ENCODE measurements at places on chromosomes 3 and 15.
A peak's percentile ranks its signal among the peaks of the same experiment; 100 is the strongest.

- DNase-seq = no peak
Measured at GRCh38 chr3:108064293-108064887, 26.4 kb downstream of the CD47 start.

DNA sequence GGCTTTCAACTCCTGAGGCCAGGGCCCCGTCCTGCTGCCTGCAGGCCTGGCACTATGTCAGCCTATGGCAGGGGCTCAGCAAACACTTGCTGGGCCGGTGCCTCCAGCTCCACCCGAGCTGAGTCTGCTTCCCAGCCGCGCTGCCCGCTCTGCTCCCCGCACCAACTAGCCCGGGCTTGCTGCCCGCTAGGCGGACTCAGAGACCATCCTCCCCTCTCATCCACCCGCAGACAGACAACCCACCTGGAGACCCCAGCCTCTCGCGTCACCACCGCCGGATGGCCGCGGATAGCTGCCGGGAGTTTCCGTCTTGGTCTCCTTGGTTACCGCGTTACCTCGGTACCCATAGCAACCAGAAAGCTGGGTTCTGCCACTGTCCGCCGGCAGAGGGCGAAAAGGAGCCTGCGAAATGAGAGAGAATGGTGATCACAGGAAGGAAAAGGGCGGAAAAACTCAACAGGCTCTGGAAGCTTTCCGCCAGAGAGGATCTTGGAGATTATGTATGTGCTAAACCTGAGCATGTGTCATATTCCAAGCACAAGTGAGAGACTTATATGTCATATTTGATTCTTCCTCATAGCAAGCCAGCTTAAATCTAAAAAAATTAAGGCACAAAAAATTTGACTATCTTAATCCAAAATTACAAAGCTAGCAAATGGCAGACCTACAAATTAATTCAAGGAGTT lies at the start of gene ZBBX:
Gene ZBBX (minus strand): TSS at position 294 of the 686 bp plus-strand sequence. CDS start 7,396 bp downstream, outside the sequence.
- DNase-seq = peak; percentile 68

DNA sequence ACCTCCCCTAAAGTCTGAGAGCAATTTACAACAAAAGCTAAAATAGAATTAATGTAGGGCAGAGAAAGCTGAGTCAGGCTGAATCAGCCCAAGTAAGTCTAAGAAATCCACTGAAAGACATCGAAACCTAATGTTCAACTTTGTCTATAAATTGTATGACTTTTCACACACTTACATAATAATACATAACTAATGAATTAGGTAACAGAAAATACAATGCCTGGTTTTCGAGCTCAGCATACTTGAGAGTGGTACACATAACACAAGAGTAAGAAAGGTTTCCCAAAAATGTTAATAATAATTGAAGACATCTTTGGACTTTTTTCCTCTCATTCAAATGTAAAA lies 55.3 kb upstream of the VGLL4 start:
- DNase-seq = peak; percentile 91

- peak; percentile 97 for DNase-seq
Measured at GRCh38 chr15:99123713-99124451, 19.0 kb downstream of the SYNM start.

- no peak for DNase-seq
Measured at GRCh38 chr15:77537006-77537405, 95.7 kb downstream of the LINGO1 start.

- DNase-seq = no peak
Measured at GRCh38 chr3:195224156-195224979, 46.6 kb downstream of the XXYLT1 start.

- DNase-seq = no peak
Measured at GRCh38 chr3:66484106-66484844, 16.5 kb downstream of the LRIG1 start.

DNA sequence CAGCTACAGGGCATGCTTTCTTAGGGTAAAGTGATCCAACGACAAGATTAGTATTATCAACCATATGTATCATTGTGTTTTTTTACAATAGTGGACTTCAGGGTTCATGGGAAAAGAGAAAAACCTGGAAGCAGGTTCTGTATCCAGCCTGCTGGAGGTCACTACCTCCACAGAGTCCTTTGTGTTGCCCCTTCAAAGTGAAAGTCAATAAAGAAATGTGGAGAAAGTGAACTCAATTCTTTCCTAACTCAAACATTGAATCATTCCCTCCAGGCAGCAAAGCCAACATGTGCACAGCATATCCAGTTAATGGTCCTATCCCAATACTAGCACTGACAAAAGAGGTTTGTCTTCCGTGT lies 45.4 kb downstream of the FGF7 start:
- peak; percentile 40 for DNase-seq

DNA sequence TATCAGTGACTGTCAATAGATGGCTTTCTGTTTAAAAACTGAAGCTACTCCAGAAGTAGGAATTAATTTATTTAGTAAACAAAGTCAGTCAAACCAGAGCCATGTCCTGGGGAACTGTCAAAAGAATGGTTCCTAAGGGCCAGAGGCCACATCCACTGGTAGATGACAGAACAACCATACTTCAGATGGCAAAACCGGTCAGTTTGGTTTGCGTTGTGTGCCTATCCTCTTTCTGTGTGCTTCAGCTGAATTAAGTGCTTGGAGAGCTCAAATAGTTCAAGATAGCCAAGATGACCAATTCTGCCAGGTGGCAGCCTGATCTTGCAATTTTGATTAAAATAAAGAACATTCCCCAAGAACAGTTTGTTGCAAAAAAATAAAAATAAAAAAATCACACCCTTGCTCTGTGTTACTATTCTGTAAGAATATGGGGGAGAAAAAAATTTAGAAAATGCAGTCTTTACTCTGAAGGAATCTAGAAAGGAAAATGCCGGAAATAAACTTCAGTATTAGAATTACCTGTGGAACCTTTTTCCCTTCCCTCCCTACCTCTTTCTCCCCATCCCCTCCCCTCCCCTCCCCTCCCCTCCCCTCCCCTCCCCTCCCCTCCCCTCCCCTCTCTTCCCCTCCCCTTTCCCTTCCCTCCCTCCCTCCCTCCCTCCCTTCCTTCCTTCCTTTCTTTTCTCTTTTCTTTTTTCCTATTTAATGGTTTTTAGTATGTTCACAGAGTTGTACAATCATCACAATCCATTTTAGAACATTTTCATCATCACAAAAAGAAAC lies 2.5 kb downstream of the MAP3K13 start:
- DNase-seq = no peak

- no peak for DNase-seq
Measured at GRCh38 chr3:13093687-13094086, 20.5 kb upstream of the IQSEC1 start.

- no peak for DNase-seq
Measured at GRCh38 chr3:162960269-162960668, 1463.7 kb downstream of the OTOL1 start.

DNA sequence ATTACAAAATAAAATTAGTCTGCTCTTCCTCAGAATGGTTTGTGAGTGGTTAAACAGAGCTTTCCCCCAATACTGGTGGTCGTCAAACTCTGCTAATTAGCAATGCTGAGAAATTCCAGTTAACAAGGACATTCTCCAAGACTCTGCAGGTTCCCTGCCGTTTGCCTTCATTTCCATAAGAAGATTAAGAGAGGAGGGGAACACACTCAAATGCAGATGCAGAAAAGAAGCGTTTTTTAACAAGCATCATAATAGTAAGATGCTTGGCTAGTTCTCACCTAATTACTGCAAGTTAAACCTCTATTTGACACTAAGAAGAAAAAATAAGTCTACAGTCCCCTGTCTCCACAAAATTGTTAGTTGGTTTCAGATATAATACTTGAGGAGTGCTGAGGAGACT lies 3.7 kb upstream of the SOX2 start:
- no peak for DNase-seq

GRCh38 chr3:51982838-51983577 lies at the start of gene ACY1:
TSS of gene ACY1 (plus strand) at chr3:51983535. CDS start at chr3:51984065, 530 bp downstream.
- DNase-seq = peak; percentile 78

DNA sequence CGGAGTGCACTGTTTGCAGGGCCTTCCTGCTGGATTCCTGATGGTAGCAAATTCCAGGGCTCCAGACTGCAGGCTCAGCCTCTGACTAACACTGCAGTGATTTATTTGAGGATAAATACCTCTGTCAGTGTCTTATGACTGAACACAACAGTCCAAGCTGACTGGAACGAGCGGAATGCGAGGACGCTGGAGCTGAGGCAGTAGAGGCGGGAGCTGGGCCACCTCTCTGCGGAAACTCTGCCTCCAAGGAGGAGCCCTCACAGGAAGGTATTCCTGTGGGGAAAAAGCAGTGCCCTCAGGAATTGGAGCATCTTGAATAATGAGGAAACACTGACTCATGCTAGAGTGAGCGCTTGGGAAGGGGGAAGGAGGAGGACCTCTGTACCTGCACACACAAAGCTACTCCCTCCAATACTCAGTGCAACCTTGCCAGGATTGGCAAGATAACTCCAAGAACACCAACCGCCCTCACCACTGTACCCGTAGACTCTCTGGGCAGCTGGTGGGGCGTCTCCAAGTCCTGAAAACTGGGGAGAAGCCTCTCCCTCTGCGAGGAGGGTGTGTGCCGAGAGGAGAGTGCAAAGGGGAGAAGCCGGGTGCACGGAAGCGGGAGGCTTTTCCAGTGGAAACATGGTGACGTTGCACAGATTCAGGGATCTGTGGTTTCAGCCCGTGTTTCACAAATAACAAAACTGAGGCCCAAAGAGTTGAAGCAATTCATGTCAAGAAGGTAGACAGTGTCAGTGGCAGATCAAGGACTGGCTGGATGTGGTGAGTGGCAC lies 43.0 kb downstream of the VGLL4 start:
- peak; percentile 100 for DNase-seq

DNA sequence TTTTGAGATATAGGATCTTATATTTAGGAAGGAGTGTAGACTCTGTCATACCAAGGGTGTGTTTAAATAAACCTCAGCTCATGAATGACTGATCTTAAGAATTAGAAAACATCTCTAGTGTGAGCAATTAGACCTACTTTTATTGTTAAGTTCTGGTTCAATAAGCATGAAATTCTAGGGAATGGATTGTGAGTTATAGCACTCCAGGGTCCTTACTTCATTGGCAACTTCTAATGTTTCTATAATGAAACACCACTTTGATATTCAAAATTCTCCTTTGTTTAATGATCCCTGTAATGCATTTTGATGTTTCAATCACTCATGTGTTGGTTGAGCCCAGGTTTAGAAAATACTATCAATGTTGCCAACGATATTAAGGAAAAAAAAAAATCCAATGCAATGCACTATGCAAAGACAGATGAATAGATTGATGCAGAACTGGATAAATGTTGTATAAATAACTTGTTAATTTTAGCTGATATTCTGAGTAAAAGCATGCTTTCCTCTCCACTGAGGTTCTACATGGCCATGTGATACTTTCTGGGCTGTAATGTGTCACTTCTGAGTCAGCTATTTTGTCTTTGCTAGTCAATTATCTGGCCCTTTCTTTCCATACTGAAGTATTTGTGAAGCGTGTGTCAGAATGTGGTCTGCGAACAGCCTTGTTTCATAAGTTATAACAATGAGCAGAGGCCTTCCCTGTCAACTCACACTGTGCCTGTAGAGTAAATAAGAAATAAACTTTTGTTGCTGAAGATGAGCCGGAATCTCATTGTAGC lies 1035.9 kb downstream of the PLOD2 start:
- DNase-seq = peak; percentile 48

DNA sequence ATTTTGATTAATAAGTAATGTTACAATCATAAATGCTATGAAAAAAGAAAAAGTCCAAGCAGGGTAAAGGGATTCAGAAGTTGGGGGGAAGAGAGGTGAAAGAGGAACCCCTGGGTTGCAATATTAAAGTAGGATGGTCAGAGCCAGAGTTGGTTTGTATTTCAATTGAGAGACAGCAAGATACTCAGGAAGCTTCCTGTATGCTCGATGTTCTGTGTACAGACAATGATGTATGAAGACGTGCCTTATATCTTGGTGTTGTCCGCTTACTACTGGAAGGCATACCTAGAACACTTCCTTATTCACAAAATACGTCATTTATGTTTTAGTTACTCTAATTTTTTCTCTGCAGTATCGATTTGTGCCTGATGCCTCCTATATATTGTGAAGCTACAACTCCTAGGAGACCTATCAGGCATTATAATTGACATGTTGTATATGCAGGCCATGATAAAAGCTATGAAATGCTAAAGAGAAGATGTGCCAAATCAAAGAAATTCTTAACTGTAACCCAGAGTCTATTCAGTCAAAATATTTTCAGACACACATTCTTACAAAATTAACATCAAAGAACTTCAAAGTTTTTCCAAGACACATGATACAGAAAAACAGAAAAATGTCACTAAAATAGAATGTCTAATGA lies 87.5 kb downstream of the TBL1XR1 start:
- DNase-seq = no peak

DNA sequence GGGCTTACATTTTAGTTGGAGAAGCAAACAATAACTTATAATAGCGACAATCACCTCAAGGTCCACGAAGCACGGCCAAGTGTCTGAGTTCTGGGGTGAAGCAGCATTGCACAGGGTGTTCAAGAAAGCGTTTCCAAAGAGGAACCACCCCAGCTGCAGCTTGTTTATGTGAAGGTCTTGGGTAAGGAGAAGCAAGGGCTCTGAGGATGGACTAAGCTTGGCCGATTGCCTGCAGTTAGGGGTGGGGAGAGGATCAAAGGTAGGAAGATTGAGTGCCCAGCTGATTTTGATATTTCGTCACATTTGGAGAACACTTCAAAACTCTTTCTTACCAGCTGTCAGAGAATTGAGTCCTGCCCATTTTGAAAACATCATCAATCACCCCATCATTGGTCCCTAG lies 321.6 kb upstream of the DNAJC19 start:
- no peak for DNase-seq

GRCh38 chr3:102810937-102811336 lies 376.1 kb downstream of the ZPLD1 start:
- DNase-seq = no peak

DNA sequence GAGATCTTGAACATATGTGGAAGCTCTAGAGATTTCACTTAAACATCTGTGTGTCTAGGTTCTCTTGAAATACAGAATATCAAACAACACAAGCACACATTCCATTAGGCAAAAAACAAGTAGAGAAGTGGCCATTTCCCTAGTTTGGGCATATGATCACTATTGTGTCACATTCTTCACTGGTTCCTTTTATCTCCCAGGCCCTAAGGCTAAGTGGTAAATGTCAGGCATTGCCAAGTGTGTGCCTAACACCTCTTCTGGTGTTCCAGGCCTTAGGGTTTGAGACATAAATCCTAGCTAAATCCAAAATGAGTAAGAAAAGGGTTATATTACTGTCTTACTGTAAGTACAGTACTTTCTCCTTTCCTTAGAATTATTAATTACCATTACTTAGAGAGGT lies 880.1 kb downstream of the PDCD6IP start:
- no peak for DNase-seq

GRCh38 chr3:4514916-4515315 lies 21.8 kb downstream of the ITPR1 start:
- no peak for DNase-seq

DNA sequence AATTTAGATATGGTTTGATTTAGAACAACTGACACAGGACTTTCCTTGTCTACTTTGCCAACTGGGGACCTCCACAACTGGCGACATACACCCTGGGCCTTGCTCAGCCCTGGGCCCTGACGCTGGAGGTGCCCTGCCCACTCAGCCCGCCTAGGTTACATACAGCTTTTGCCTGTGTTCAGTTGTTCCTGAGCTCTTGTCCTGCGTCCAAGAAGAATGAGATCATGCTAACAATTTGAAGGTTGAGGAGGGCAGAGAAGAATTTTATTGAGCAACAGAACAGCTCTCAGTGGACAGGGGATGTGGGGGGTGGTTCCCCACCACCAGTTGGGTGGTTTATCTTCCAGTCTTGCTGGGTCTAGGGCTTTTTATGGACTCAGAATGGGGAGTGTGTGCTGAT lies 67.9 kb downstream of the IQCH start:
- peak; percentile 16 for DNase-seq
